Right ventricle myocardium superior (tissue), 1 donor: ENCODE measurements at places on chromosomes 6 and 20. TPM values are rescaled to one million over a fixed set of nuclear protein-coding genes. Genes with fewer than 3 reads are reported as not detected.

ZBTB9 gene
- total RNA-seq = 4.3 TPM

KHDC1L gene
- total RNA-seq = not detected

DNA sequence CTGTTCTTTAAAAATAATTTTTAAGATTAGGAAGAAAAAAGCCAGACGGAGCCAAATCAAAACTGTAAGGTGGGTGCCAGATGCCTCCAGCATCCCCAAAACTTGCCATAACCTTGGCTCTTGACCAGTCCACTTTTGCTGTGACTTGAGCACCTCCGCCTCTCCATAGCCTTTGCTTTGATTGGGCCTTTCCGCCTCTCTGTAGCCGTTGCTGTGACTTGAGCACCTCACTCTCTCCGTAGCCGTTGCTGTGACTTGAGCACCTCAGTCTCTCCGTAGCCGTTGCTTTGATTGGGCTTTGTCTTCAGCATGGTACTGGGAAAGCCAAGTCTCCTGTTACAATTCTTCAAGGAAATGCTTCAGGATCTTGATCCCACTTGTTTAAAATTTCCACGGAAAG, 73.0 kb downstream of the YTHDF1 start:
- no peak for DNase-seq

- no peak for DNase-seq
Measured at GRCh38 chr20:32440069-32440757, 82.1 kb downstream of the ASXL1 start.

NPBWR2 gene
- total RNA-seq = not detected
